Lung microvascular endothelial cell (primary cell): ENCODE measurements at places on chromosomes 2 and 18. TPM values are rescaled to one million over a fixed set of nuclear protein-coding genes. Genes with fewer than 3 reads are reported as not detected.
A peak's percentile ranks its signal among the peaks of the same experiment; 100 is the strongest.

Gene PSD4
- total RNA-seq = 0.44 and 1.2 TPM in 2 replicates

Gene LYG1
- 0.22 and 0.40 TPM in 2 replicates for total RNA-seq

DNA sequence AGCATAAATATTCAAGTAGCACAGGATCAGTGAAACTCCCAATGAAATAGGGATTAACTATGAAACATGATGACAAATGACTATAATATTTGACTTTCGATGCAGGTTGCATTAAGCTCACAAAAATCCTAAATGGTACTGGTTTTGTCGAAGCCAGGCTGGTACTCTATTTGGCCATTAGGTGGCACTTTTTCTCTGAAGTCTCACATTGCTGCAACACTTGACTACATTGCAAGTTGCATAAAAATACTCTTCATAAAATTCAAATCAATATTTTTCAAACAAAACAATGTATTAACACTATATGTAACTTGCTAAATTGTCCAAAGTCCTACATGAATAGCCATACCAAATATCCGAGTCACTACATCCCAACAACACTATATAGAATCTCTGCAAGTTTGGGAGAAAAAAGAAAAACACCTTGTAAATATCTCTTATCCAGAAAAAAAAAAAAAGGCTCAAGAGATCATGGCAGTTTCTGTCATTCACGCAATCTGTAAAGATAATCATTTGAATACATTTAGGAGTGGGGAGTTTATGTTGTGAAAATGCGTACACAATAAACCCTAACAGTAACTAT is 9.5 kb downstream of the RTTN start:
- DNase-seq = peak; percentile 81

DNA sequence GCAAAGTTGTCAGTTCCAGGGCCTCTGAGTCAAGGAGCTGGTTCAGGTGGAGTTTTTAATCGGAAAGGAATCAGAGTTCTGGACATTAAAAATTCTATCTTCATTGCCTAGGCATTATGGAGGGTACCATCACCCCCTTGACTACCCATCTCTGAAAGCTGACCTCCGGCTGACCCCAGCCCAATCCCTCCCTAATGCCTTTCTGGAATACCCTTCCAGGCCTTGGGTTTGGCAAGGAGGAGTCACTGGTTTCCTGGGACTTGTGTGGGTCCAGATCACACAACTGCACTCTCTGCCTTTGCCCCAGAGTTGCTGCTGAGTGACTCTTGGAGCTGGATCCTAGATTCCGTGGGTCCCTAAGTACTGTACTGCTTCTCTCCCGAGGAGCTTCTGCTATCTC is 1.0 kb upstream of the OSR1 start:
- no peak for DNase-seq

DNA sequence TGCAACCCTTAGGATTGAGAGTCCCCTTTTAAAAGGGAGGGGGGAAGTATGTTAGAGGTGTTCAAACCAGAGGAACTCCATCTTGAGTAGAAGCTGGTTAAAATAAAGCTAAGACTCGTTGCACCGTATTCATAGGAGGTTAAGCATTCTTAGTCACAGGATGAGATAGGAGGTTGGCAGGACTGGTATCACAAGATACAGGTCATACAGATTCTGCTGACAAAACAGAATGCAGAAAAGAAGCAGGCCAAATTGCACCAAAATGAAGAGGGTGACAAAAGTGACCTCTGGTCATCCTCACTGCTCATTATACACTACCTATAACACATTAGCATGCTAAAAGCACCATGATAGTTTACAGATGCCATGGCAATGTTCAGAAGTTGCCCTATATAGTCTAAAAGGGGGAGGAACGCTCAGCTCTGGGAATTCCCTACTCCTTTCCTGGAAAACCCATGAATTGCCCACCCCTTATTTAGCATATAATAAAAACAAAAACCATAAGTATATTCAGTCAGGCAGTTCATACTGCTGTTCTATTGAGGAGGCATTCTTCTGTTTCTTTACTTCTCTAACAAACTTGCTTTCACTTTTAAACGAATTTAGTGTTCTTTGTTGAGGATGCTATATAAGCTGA is 192.2 kb upstream of the NDUFV2 start:
- no peak for DNase-seq
